ENCODE measurements at places on chromosomes 7 and 10. TPM values are rescaled to one million over a fixed set of nuclear protein-coding genes. Genes with fewer than 3 reads are reported as not detected.

- no peaks in the 10 kb centered on the region for H3K27me3 ChIP-seq
- no peak overlapping the region for H3K4me3 ChIP-seq
- H3K36me3 ChIP-seq, result no peaks in the 10 kb centered on the region
- H3K4me1 ChIP-seq, result no peaks in the 10 kb centered on the region
- no peak overlapping the region for H3K27ac ChIP-seq
- no peak for DNase-seq
Measured at GRCh38 chr10:2825841-2826240, 241.5 kb upstream of the PFKP start.

DNA sequence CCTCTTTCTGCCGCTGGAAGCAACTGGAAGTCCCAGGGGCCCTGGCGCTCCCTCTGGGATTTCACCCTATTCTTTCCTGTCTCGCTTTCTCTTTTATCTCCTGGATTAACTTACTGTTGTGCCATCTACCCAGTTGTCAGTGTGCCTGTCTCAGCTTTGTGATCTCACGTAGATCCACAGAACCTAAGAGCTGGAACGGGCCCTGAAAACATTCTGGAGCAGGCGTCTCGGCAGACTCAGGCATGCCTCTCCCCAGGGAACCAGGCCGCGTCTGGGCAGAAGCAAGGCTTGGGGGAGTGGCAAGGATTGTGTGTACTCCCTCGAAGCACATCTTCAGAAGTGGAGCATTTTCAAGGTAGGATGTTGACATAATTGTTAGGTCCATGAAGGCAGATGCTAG, 87.2 kb downstream of the KCNMA1 start:
- H3K4me3 ChIP-seq, result no peak overlapping the region
- no peaks in the 10 kb centered on the region for H3K36me3 ChIP-seq
- H3K27me3 ChIP-seq, result no peaks in the 10 kb centered on the region
- no peak overlapping the region for H3K27ac ChIP-seq
- no peak for DNase-seq
- H3K4me1 ChIP-seq, result no peaks in the 10 kb centered on the region

- no peak for DNase-seq
Measured at GRCh38 chr10:119947300-119947699, 54.8 kb downstream of the SEC23IP start.

- H3K4me3 ChIP-seq, result peak within 1 kb of the TSS; percentile 95
- H3K27me3 ChIP-seq, result no peaks in the 10 kb centered on the region
- peak; percentile 97 for DNase-seq
- H3K36me3 ChIP-seq, result no peaks in the 10 kb centered on the region
Measured at GRCh38 chr7:123557398-123558288, at the start of gene NDUFA5. Gene NDUFA5, minus strand, starts transcription at chr7:123557818. Its CDS starts 23 bp downstream, at chr7:123557795.

PAPSS2 gene
- 0.18 TPM for total RNA-seq

ATOH7 gene
- not detected for total RNA-seq

DNA sequence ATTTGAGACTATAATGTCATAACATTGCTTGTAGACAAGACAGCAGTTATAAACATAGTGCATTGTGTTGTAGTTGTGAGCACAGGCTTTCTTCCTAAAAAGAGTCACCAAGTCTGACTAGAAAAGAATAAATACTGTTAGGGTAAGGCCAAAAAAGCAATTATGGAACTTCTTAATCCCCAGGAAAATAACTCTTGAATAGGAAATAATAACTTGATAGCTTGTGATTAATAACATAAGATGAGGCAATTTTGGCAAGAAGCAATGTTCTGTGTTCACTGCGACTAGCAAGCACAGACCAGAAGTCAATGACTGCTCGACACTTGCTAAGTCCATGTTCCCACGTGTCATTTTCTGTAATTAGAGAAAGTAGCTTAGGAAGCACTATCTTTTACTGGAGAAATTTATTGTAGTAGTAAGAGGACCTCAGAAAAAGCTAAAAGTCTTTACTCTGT, 97.1 kb downstream of the AGMO start:
- H3K4me3 ChIP-seq, result no peak overlapping the region
- H3K4me1 ChIP-seq, result no peaks in the 10 kb centered on the region
- H3K27ac ChIP-seq, result no peak overlapping the region
- H3K27me3 ChIP-seq, result no peaks in the 10 kb centered on the region
- no peaks in the 10 kb centered on the region for H3K36me3 ChIP-seq

- no peaks in the 10 kb centered on the region for H3K36me3 ChIP-seq
- H3K4me1 ChIP-seq, result no peaks in the 10 kb centered on the region
- H3K27me3 ChIP-seq, result no peaks in the 10 kb centered on the region
- H3K27ac ChIP-seq, result no peak overlapping the region
- DNase-seq, result no peak
- H3K4me3 ChIP-seq, result no peak overlapping the region
Measured at GRCh38 chr7:34851431-34851830, 185.9 kb downstream of the DPY19L1 start.

GRCh38 chr10:84194424-84195043, at the start of gene CDHR1:
Gene CDHR1, plus strand, starts transcription at chr10:84194537. Its CDS starts 224 bp downstream, at chr10:84194761.
- H3K4me3 ChIP-seq, result peak within 1 kb of the TSS; percentile 43
- H3K4me1 ChIP-seq, result peaks cover 28% of the 10 kb centered on the region
- H3K27ac ChIP-seq, result no peak within 1 kb of the TSS
- no peaks in the 10 kb centered on the region for H3K36me3 ChIP-seq
- peaks cover 19% of the 10 kb centered on the region for H3K27me3 ChIP-seq

GRCh38 chr7:30816645-30817370, 45.6 kb downstream of the MINDY4 start:
- no peaks in the 10 kb centered on the region for H3K27me3 ChIP-seq
- no peak overlapping the region for H3K4me3 ChIP-seq
- no peak overlapping the region for H3K27ac ChIP-seq
- no peaks in the 10 kb centered on the region for H3K36me3 ChIP-seq

DNA sequence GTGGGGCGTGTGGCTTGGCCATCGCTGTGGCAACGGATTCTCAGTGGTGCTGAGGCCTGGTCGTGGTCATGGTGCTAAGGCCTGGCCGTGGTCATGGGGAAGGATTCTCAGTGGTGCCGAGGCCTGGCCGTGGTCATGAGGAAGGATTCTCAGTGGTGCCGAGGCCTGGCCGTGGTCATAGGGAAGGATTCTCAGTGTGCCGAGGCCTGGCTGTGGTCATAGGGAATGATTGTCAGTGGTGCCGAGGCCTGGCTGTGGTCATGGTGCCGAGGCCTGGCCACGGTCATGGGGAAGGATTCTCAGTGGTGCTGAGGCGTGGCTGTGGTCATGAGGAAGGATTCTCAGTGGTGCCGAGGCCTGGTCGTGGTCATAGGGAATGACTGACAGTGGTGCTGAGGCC, 327.9 kb downstream of the ADARB2 start:
- H3K36me3 ChIP-seq, result no peaks in the 10 kb centered on the region
- DNase-seq, result no peak
- H3K27ac ChIP-seq, result no peak overlapping the region
- H3K4me1 ChIP-seq, result no peaks in the 10 kb centered on the region

DNA sequence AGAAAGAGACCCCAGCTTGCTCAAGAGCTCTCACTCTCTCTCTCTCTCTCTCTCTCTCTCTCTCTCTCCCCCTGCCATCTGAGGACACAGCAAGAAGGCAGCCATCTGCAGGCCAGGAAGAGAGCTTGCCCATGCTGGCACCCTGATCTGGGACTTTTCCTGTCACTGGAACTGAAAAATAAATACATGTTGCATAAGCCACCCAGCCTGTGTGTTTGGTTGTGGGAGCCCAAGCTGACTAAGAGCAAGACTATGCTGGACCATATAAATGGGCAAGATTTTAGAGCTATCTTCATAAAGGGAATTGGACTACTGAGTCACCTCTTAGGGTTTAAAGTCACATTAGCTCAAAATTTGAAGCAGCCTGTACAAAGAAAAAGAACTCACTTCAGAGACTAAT, 98.6 kb downstream of the SLC16A9 start:
- H3K4me3 ChIP-seq, result no peak overlapping the region
- no peaks in the 10 kb centered on the region for H3K27me3 ChIP-seq
- H3K36me3 ChIP-seq, result no peaks in the 10 kb centered on the region
- no peak overlapping the region for H3K27ac ChIP-seq
- no peak for DNase-seq

ASAH2 gene
- 3.2 TPM for total RNA-seq

DNA sequence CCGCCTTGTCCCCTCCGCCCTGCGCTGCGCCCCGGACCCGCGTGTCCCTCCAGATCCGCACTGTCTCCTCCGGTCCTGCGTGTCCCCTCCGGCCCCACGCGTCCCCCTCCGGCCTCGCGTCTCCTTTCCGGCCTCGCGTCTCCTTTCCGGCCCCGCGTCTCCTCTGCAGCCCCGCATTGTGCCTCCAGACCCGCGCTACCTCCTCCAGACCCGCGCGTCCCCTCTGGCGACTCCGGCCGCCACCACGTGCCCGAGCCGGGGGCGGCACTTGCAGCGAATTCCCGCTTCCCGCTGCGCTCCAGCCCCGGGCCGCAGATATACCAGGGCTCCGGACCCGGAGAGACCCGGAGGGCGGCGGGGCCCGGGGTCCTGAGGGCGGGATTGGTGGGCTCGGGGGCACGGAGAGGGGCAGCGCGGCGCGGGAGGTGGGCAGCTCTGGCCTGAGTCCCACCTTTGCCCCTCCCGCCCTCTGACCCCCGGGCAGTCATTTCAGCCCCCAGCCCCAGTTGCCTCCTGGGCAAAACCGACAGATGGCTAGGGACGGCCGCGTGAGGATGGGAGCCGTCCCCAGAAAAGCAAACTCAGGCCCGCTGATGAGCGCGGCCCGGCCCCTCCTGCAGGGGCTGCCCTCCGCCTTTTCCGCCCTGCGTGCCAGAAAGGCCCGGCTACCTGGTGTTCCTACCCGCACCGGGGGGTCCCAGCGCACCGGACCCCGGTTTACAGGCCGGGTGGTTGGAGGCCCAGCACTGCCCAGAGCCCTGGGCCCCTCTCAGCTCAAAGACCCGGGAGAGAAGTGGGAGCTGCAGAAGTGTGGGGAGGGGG, 56.5 kb downstream of the RBM17 start:
- H3K4me3 ChIP-seq, result peak overlapping the region; percentile 74
- no peak for DNase-seq
- H3K27me3 ChIP-seq, result no peaks in the 10 kb centered on the region
- H3K27ac ChIP-seq, result peak overlapping the region; percentile 73

VSTM2A gene
- not detected for total RNA-seq

- H3K27me3 ChIP-seq, result no peaks in the 10 kb centered on the region
- no peak overlapping the region for H3K27ac ChIP-seq
- H3K36me3 ChIP-seq, result no peaks in the 10 kb centered on the region
- DNase-seq, result no peak
- no peak overlapping the region for H3K4me3 ChIP-seq
- no peaks in the 10 kb centered on the region for H3K4me1 ChIP-seq
Measured at GRCh38 chr10:60323162-60323561, 66.5 kb downstream of the ANK3 start.

- H3K36me3 ChIP-seq, result no peaks in the 10 kb centered on the region
- H3K27me3 ChIP-seq, result no peaks in the 10 kb centered on the region
- peaks cover 15% of the 10 kb centered on the region for H3K4me1 ChIP-seq
- H3K27ac ChIP-seq, result no peak overlapping the region
- no peak for DNase-seq
- H3K4me3 ChIP-seq, result no peak overlapping the region
Measured at GRCh38 chr10:69655124-69655867, 25.2 kb downstream of the FAM241B start.

DNA sequence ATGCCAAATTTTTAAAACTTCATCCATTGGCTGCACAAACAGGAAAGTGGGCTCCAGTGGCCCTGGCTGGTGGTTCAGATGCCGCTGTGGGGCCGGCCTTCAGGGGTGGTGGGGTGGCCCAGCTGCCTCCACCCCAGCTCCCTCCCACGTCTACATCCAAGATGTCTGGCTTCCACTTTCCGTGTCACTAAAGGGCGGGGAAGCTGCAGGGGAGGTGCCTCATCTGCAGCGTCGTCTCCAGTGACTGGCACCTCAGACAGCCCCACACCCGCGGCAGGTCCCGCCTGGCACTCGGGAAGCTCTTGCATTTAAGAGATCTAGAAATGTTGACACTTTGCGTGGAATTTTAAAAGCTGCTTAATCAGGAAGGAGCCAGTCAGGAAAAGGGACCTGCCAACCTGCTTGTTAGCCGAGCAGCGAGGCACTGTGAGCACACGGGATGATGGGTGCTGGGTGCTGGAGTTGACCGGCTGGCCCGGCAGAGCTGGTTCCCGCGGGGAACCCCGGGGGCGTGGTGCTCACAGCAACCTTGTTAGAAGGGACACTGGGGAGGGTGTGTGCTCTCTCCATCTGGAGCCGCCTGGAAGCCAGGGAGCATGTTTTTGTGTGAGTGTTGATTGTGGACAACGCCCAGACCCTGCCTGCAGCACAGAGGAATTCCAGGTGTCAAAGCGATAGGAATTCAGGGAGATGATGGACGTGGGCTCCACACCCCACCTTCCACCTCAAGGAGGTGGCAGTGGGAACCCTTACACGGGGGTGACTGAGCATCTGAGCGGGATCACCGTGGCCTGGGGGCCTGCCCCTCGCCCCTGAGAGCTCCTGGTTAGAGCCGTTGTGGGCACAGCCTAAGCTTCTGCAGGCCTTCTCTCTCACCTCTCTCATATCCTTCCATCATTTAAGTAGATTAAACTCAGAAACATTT, 320.5 kb downstream of the PTPRN2 start:
- no peaks in the 10 kb centered on the region for H3K27me3 ChIP-seq
- H3K4me1 ChIP-seq, result no peaks in the 10 kb centered on the region
- no peaks in the 10 kb centered on the region for H3K36me3 ChIP-seq
- no peak overlapping the region for H3K27ac ChIP-seq

DNA sequence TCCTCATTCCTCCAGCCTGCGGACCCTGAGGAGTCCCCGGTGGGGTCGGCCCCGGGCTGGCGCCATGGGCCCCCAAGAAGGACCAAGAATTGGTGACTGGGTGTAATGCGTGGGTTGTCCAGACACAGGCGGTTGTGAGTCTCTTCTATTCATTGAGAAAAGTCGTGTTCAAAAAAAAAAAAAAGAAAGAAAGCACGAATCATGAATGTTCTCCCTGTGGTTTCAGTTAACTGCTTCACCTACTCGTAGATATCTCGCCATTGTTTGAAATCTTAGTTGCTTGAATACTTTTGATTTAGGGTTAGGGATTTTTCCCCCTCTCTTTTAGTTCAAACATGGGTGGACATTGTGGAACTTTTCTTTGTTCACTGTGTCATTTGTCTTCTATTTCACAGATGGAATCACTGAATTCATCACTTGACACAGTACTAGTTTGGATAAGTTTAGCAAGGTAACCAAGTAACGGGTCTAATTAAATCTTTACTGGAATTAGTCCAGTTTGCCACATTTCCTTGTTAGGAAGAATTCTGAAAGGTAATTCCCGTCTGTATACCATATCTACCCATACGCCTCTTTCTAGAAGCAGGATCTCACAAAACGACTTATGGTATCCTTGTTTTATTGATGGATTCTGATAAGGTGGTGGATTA, 775 bp downstream of the STARD3NL start:
- H3K4me1 ChIP-seq, result peaks cover 29% of the 10 kb centered on the region
- peak overlapping the region; percentile 95 for H3K4me3 ChIP-seq
- peak; percentile 57 for DNase-seq
- no peaks in the 10 kb centered on the region for H3K36me3 ChIP-seq
- H3K27ac ChIP-seq, result peak overlapping the region; percentile 80

- no peak overlapping the region for H3K4me3 ChIP-seq
- H3K36me3 ChIP-seq, result no peaks in the 10 kb centered on the region
- H3K4me1 ChIP-seq, result no peaks in the 10 kb centered on the region
- DNase-seq, result no peak
- H3K27ac ChIP-seq, result no peak overlapping the region
Measured at GRCh38 chr10:30384701-30385201, 35.7 kb upstream of the MTPAP start.

DNA sequence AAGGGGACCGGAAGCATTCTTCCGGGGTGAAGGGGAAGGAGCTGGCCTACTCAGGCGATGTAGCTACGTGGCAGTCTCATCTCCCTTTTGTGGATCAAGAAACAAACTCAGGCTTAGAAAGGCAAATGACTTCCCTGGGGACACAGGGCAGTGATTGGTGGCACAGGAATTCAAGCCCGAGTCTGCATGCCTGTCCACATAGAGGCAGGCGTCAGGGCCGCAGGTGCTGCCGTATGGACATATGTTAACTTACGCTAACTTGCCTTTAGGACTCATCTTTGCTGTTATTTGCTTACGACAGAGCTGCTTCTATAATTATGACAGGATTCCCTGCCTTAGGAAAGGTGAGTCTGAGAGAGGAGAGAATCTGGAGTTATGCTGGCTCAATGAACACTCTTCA, 42.3 kb upstream of the KLF6 start:
- peaks cover 15% of the 10 kb centered on the region for H3K4me1 ChIP-seq
- no peak for DNase-seq
- H3K4me3 ChIP-seq, result no peak overlapping the region
- H3K27me3 ChIP-seq, result no peaks in the 10 kb centered on the region
